ENCODE measurements at places on chromosomes 6 and 20.

GRCh38 chr20:33676652-33677645 is 2.7 kb upstream of the NECAB3 start:
- no peak for DNase-seq

GRCh38 chr20:63544958-63545516 is 2.5 kb downstream of the SRMS start:
- no peak for DNase-seq

DNA sequence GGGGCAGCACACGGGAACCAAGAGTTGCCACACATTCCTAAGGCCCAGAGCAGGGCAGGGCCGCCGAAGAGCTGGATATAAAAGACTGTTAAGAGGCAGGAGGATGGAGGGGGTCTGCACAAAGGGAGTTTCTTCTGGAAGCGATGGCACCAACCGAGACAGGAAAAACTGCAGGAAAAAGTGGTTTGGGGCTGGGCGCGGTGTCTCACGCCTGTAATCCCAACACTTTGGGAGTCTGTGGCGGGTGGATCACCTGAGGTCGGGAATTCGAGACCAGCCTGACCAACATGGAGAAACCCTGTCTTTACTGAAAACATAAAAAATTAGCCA is 41.8 kb downstream of the SSR1 start:
- no peak for DNase-seq

- no peak for DNase-seq
Measured at GRCh38 chr20:37326666-37327065, 19.3 kb upstream of the SRC start.

DNA sequence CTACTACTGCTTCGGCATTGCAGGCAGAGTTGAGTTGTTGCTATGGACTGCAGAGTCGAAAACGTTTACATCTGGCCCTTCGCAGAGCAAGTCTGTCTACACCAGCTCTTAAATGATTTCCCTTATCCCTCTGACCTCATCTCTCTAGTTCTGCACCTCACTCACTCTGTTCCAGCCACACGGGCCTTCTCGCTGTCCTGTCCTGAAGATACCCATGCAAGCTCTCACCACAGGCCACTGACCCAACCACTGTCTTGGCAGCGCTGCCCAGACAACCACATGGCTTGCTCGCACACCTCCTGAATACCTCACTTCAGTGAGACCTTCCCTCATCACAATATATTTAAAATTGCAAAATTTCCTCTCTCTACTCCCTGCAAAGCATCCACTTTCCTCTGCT is 31.4 kb downstream of the B4GALT5 start:
- no peak for DNase-seq

GRCh38 chr20:35307666-35308653 is 15.7 kb upstream of the FAM83C start:
- no peak for DNase-seq

GRCh38 chr20:59743308-59743707 is 139.0 kb downstream of the PHACTR3 start:
- DNase-seq, result no peak

DNA sequence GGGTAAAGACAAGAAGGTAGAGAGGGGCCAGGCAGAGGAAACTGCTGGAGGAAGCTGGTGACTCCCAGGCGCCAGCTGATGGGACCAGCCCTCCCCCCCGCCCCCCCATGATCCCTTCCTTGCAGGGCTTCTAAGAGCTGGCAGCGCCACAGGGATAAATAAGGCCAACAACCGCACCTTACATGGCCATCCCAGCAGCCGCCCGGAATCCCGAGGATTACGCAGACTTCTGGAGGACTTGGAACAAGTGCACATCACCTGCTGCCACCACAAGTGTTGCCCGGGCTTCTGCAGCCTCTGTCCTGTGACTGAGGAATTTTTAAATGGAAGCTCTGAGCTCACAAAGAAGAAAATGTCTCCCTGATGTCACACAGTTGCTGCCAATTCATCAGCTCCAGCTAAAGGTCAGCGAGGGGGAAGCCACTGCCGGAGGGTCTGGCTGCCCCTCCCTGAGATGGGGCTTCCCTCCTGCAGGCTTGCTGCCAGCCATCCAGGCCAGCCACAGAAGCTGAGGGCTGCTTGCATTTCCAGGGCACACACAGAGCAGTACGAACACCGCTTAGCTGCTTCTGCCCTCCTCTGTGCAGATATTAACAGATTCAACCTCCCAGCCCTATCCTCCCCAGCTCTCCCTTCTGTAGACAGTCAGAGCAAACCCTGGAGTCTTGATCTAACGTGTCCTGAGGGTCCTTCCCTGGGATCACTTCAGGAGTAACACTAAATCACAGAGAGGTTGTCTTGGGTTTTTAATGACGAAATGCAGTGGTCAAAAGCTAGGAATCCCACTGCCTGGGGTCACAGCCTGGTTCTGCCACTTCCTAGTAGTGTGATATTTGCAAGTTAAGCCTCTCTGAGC is 38.6 kb upstream of the PIM1 start:
- no peak for DNase-seq

- DNase-seq, result no peak
Measured at GRCh38 chr20:44024820-44025580, 110.3 kb downstream of the TOX2 start.

All from CD4-positive, alpha-beta T cell treated with Interferon alpha-2 for 1 hour (primary cell).